ENCODE measurements at places on chromosomes 1 and 21. TPM values are rescaled to one million over a fixed set of nuclear protein-coding genes. Genes with fewer than 3 reads are reported as not detected.

- DNase-seq, result no peak
These were observed 647 bp downstream of the SDHB start for GRCh38 chr1:17053086-17053684.

GRCh38 chr1:175095978-175096607, 28.5 kb downstream of the TNN start:
- DNase-seq, result no peak

- DNase-seq, result no peak
These were observed 8.2 kb upstream of the HHIPL2 start for GRCh38 chr1:222555992-222556615.

DNA sequence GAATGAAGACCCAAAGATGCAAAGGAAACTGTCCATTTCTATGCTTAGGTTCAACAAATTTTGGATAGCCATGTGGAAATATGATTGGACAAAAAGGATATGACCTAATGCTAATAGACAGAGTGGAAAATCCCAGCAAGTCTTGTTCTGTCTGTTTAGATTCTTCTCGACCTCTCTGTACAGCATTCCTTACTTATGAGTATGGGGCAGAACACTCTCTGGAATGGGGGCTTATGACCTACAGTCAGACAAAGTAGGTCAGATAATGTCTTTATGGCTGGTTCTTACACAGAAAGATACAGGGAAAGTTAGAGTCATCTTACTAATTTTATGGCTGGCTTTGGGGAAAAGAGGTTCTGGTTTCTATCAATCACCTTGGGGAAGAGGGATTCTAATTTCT, 2.8 kb downstream of the GCSAML start:
- DNase-seq, result no peak

KDM1A gene
- 103 TPM for total RNA-seq

C1QC gene
- not detected for total RNA-seq

All from osteocyte (in vitro differentiated cells).